ENCODE measurements at places on chromosomes 3 and 15.

DNA sequence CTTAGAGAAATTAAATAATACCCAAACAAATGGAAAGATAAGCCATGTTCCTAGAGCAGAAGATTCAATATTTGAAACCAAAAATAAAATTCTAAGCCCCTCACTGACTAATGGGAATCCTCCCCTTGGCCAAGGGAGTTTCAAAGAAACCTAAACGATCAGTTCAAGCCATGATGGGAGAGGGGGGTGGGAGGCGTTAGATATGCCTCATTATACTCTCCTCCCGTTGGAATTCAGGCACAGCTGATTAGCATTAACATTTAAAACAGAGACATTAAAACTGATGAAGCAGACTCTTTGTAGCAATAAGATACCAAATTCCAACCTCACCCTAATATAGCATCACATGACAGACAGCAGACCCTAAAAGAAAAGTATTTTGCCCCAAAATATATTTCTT is 32.9 kb downstream of the OCA2 start:
- DNase-seq: no peak

DNA sequence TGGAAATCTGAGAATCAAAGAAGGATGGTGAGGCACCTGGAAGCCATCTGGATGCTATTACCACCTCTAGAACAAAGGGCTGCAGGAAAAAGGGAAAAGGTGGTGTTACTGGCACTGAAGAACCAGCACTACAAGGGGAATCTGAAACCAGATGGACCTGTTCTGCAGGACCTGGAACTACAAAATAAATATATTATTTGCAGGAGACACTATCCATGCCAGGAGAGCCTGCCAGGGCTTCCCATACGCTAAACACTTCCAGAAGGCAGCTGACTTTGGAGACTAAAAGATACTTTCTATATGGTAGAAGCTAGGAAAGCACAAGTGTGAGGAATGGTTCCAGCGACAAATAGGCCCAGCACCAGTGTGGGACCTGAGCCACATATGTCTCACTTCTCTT is 83.4 kb upstream of the POU1F1 start:
- no peak for DNase-seq

DNA sequence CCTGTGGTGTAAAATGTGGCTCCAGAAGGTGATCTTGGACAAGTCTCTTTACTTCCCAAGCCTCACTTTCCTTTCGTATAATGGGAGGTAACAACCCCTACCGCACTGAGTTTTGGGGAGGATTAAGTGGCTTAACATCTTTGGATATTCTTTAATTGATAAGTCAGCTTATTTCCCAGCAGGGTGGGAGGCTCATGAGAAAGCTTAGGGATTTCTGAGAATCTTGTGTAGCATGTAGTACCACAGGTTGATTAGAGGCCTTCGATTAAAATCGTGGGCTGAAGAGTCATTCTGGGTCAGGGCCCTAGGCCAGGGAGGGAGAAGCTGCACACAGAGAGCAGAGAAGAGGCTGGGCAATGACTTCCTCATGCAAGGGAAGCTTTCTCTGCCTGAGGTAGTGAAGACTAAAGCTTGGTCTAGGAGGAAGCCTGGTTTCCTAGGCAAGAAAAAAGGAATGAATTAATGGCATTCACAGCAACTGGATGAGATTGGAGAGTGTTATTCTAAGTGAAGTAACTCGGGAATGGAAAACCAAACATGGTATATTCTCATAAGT is 1.5 kb upstream of the NMNAT3 start:
- DNase-seq: no peak

DNA sequence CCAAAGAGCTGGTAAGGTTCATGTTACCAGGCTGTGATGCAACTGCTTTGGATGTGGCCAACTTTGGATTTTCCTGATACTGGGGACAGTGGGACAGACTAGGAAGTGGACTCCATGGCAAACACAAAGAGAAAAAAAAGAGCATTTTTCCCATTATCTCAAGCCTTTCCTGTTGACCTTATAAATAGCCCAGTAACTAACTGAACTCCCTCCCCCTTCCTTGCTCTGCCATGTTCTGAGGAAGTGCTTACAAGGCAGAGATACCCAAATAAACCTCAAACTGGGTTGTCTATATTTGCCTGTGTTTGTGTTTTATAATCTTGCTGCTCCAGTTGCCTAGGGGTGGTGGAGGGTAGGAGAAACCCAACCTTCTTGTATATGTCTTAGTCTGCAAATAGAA is 27.3 kb upstream of the SLC9A9 start:
- DNase-seq: no peak

DNA sequence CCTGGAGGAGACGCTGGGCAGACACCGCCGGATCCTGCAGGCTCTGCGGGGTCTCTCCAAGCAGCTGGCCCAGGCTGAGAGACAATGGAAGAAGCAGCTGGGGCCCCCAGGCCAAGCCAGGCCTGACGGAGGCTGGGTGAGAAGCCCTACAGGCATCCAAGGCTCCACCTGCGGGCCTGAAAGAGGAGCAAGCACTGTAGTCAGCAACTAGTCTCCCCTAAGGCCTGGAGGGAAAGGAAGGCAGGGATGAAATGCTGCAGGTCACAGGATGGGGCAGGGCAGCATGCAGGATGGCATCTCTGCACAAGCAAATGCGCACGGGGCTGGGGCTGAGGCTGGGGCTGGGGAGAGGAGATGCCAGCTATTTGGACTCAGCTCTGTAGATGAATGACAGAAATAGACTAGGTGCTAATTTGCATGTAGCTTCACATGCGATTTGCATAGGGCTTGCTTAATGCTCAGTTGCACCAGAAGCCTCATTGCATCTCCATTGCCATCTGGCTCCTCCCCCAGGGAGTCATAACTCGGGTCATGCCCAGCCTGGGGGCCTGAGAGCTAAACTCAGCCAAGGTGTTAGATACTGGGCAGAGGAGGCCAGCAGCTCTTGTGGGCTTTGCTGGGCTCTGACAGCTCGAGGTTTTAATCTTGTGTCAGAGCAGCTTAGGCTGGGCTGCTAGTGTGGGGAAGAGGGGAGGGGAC is 5.2 kb upstream of the CPLX3 start:
- DNase-seq: peak; percentile 86

DNA sequence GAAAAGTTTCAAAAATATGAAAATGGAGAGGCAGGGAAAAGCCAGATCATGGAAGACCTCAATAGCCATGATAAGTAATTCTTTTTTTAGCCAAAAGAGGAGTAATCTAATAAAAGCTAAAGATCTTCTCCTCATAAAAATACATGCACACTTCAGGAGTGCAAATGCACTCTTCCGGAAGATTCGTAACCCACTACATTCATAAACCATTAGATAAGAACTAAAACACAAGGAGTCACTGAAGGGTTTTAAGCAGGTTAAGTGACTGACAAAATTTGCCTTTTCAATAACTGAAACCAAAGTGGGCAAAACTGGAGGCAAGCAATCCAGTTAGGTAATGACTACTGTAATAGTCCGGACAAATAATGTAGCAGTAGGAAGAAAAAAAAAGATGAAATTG is 46.0 kb downstream of the UBE3A start:
- DNase-seq: no peak

GRCh38 chr3:190497811-190498210 is 16.1 kb upstream of the IL1RAP start:
- DNase-seq: no peak

GRCh38 chr3:172082820-172083513 is 43.6 kb downstream of the FNDC3B start:
- DNase-seq: no peak

GRCh38 chr3:16241225-16241624 is 23.5 kb downstream of the DPH3 start:
- no peak for DNase-seq

DNA sequence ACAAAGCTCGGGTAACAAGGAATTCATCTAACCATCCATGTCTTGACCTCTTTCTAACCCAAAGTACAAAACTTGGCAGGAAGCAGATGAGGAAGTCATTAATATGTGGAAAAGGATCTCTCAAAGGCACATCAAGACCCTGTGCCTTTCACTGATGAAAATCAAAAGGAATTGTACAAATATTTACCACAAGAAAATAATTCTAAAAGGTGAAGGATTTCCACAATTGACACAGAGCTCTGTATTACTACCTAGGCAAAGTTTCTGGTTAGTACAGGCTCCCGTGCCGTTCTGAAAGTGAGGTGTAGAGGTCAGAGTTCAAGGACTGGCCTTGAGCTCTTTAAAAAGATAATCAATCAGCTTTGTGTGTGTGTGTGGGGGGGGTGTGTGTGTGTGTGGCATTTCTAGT is 239.7 kb upstream of the ICE2 start:
- DNase-seq: no peak

GRCh38 chr3:66642484-66642883 is 141.7 kb upstream of the LRIG1 start:
- no peak for DNase-seq

DNA sequence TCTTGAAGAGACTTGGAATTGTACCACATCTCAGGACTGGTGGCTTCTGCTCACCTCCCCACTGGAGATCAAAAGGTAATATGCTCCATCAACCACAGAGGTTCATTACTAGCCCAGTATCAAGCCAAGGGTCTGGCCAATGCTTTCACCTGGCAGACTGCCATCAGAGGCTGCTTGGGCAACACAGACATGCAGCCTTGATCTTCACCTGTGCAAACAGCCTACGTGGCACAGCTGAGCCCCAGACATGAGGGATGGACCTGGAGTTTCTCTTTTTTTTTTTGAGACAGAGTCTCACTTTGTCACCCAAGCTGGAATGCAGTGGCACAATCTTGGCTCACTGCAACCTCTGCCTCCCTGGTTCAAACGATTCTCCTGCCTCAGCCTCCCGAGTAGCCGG is 105.6 kb upstream of the HES1 start:
- no peak for DNase-seq

- DNase-seq: no peak
Observed at GRCh38 chr3:8629151-8630021, 15.2 kb downstream of the SSUH2 start.

DNA sequence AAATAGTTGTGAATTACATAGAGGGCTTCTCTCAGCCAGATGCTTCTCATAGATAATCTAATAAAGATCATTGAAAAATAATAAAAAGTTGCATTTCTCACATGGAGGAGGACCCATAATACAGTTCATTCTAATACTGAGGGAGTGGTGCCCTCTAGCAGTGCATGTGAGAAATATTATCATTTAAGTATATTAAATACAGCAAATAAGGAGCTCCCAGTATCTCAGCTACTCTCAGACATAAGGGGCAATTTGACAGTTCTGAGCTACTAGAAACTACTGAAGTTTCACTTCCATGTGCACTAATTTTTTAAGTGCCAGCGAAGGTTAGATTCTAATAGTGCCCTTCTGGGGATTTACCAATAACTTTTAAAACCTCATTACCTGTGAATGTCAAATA is 188.3 kb downstream of the IL5RA start:
- peak; percentile 44 for DNase-seq

GRCh38 chr3:82143661-82144412 is 382.4 kb upstream of the GBE1 start:
- no peak for DNase-seq

DNA sequence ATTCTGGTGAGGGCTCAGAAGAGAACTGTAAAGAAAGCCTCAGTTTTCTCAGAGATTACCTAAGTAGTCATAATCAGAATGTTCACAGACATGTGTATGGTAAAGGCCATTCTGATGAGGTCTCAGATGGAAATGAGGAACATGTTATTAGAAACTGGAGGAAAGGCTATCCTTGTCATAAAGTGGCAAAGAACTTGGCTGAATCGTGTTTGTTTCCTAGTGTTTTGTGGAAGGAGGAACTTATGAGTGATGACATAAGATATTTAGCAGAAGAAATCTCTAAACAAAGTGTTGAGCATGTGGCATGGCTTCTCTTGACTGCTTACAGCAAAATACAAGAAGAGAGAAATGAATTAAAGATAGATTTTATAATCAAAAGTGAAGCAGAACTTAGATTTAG is 12.8 kb upstream of the KLHL40 start:
- DNase-seq: no peak

DNA sequence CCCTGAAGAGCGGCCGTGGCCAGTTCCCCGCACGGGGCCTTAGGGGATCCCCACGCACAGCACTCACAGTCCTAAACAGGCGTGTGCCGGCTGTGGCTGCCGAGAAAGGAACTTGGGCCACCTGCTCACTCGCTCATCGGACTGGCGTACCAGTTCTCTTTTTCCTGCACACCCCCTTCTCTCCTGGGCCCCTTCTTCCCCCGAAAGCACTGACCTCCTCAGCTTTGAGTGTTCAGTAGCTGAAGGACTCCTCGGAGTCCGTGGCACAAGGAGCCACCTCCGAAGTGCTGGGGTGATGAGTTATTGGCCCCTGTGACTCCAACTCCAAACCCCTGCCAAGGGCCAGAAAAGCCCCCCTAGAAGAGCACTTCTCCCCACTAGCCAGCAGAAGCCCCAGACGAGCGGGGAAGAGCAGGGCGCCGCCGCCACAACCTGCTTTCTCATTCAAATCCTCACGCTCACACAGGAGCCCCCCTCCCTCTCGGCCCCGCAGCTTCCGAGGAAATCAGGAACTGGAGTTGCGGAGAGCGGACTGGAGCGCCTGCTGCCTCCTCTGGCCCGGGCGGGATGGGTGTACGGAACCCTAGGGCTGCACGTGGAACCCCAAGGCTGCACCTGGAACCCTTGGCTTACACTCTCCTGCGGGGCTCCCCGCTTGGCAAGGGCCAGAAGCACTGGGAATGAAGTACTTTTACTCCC is at the start of gene PLCH1:
Gene PLCH1 (minus strand): TSS at position 446 of the 699 bp plus-strand sequence. CDS start 40,847 bp downstream, outside the sequence.
- peak; percentile 91 for DNase-seq

DNA sequence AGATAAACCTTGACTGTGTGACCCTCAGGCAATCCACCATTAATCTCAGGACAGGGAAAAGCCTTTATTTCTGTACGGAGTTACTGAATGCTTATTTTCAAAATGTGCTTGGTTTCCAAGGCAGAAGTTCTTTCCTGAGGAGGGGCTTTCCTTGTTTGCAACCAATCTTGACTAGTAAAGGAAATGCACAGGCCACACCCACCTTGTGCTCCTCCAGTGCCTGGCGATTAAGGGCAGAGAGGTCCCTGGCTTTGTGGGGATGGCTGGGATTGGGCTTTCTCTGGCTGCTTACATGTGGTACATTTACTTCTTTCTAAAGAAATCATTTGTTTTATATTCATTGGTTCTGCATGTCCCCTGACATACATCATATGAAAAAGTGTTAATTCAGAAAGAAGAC is 47.8 kb downstream of the ZNF621 start:
- DNase-seq: peak; percentile 27
